ENCODE measurements at places on chromosomes 5 and 9.

- peak; percentile 90 for DNase-seq
Observed at GRCh38 chr9:32384364-32385151, at the start of gene ACO1. TSS of gene ACO1 (plus strand) at chr9:32384643. CDS start at chr9:32405507, 20,864 bp downstream.

DNA sequence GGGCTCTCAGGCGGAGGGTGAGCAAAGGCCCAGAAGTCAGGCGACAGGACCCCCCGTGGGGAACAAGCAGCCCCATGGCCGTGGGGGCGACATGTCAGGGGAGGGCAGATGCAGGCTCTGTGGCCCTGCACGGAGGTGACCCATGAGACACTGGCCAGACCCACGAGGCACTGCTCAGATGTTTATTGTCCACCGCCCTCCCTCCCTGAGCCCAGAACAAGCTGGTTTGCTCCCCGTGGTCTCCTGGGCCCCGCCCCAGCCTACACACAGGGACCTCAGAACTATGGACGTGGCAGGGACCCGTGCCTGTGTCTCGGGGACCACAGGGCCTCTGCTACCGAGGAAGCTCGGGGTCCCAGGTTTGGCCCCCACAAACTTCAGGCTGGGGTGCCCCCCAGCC, 1.9 kb downstream of the FUT7 start:
- DNase-seq = no peak

- no peak for DNase-seq
Observed at GRCh38 chr9:7367726-7368125, 431.9 kb downstream of the DMAC1 start.

GRCh38 chr5:150523472-150524350, 15.8 kb downstream of the NDST1 start:
- no peak for DNase-seq

DNA sequence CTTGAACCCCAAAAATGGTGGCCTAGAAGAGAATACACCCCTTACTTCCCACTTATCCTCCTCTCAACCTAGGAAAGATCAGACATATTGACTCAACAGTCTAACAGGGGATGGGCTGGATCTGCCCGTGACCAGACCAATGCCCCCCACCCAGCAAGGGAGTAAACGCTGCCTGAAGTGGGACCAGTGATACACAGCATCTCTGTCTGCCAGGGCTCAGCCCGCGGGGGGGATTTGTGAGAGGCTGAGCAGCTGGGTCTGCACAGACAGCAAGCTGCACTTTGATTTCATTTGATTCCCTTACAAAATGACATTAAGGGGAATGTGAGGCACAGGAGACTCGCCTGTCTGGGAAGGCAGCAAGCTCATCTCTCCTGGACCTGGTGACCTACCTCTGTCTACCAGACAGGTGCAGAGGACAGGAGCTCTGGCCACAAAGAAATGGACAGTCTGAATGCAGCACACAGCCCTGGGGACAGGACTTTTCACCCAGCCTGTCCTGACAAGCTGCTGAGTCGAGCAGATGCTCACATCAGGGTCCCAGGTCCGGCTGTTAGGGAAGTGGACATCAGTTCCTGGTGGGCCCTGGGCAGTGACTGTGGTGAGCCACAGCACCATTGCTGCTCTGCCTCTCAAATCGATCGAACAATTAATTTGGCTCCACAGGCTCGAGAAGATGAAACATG, 79.9 kb downstream of the RGS3 start:
- no peak for DNase-seq

- no peak for DNase-seq
Observed at GRCh38 chr9:76419782-76420380, 25.7 kb upstream of the RFK start.

- no peak for DNase-seq
Observed at GRCh38 chr9:4027606-4028005, 272.3 kb downstream of the GLIS3 start.

GRCh38 chr9:34086864-34087263, 38.2 kb upstream of the UBAP2 start:
- DNase-seq = no peak

- no peak for DNase-seq
Observed at GRCh38 chr5:92380069-92380770, 997.1 kb upstream of the ARRDC3 start.

- no peak for DNase-seq
Observed at GRCh38 chr5:113296676-113297075, 138.1 kb downstream of the TSSK1B start.

- no peak for DNase-seq
Observed at GRCh38 chr5:68659881-68660280, 433.9 kb upstream of the SLC30A5 start.

- DNase-seq = no peak
Observed at GRCh38 chr9:4024281-4024777, 275.5 kb downstream of the GLIS3 start.

DNA sequence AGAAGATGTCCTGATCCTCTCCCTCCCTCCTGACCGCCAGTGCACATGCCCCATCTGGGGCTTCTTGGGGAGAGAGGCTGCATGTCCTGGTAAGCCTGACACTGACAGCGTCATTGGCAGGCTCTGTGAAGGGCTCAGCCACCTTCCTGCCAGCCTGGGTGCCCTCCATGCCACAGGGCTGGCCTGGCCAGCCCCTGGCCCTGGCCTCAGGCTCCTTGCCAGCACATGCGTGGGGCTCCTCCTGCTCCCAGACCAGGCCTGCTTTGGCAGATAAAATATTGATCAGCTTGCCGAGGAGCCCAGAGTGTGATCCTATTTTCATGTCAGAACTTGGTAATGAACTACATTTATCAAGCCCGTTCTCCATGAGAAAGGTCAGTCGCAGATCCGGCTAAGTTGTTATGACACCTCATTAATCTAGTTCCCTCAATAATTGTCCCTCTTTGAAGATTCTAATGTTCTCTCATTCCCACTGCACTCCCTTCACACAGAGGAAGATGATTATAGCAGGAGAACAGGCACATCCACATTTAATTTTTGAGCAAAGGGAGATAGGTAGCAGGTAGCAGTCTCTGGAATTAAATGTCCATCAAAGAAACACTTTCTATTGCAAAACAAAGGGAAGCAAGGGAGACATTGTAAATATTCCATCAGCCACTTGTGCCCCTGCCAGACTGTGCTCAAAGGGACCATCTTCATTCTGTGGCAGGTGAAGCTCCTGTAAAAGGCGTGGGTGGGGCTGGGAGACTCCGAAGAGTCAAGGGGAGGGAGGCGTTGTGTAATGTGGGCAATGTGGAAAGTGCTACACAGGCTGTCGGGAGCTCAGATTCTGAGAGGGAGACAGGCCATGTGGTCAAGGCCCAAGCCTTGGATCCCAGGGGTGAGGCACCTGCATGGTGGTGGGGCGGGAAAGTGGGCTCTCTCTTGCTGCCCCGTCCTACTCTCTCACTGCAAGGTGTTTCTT, 272.0 kb downstream of the HSPA4 start:
- no peak for DNase-seq

DNA sequence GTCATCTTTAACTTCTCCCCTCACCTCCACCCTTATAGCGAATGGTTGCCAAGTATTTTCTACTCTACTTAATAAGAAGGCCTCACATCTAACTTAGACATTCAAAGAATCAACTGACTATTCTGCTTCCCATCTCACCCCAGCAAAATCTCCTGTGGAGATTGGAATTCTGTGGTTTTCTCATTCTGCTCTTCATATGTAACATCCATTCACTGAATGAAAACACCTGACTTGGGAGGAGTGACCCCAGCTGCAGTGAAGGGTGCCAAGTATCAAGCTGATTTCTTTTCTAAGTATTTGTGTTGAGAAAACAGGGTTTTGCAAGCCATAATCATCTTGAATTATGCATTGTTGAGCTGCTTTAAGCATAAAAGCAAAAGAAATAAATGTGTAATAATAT, 42.5 kb upstream of the TAF1L start:
- no peak for DNase-seq

- DNase-seq = no peak
Observed at GRCh38 chr5:108079753-108080152, 302.1 kb downstream of the FBXL17 start.

- DNase-seq = no peak
Observed at GRCh38 chr5:456351-457194, 13.6 kb downstream of the EXOC3 start.

GRCh38 chr5:354581-355378, 33.3 kb downstream of the AHRR start:
- no peak for DNase-seq

GRCh38 chr9:98550206-98550820, 158.4 kb downstream of the GABBR2 start:
- no peak for DNase-seq

DNA sequence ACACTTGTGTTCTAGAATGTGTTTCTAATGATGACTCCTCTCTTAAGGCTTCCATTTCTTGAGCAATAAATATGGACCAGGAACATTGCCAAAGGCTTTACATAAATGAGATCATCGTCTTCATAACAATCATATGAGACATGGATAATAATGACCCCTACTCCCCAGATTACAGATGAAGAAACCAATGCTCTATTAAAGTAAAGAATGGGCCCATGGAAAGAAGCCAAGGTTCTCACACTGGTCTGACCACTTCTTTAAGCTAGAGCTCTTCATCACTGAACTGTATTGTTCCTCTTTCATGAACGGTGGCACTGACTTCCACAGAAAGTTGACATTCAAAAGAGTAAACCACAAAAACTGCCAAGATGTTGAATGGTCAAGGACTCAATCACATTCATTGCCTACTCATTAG, 65.3 kb downstream of the MARCHF3 start:
- no peak for DNase-seq

- DNase-seq = no peak
Observed at GRCh38 chr5:144812763-144813162, 642.1 kb downstream of the KCTD16 start.

DNA sequence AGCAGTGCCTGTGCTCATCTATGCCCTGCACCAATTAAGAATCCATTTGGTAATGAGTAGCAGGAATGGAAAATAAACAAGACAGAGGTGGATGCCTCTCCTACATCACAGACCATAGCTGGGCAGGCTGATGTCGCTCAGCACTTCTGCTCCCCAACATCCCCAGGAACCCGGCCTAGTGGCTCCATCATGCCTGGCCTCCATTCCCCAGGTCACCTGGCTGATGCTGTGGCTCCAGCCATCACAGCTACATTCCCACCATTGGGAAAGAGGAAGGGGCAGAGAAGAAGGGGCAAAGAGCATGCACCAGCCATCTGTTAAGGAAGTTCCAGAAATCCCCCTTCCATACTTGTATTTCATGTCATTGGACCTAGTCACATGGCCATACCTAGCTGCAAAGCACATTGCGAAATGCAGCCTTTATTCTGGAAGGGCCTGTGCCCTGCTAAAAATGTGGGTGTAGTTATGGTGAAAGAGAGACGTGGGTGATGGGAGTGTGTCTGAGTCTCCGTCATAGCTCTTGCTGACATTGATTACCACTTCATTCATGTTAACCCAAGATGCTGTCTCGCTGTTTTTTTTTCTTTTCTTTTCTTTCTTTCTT, 86.1 kb upstream of the ADAMTS2 start:
- DNase-seq = no peak

- peak; percentile 86 for DNase-seq
Observed at GRCh38 chr9:68584189-68585033, 43.7 kb upstream of the TMEM252 start.

DNA sequence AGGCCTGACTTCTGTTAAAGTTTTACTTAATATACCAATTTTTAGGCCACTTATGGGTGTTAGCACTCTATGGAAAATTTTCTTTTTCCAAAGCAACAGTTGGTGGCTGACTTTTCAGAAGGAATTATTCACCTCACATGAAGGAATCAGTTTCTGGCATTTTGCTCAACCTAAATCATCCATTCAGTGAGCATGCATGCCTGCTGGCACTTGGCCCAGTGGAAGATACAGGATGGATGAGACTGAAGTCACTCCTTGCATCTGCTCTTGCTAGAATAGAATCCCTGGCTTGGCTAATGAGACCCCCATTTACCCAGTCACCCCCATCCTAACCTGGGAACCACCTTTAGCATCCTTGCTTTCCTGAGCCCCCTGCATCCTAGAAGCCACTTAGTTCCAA, 131.7 kb downstream of the WDR41 start:
- no peak for DNase-seq
